ENCODE measurements at places on chromosomes 5 and 9.
A peak's percentile ranks its signal among the peaks of the same experiment; 100 is the strongest.

GRCh38 chr5:150162142-150162513 lies 4.5 kb upstream of the CDX1 start:
- no peak for DNase-seq

DNA sequence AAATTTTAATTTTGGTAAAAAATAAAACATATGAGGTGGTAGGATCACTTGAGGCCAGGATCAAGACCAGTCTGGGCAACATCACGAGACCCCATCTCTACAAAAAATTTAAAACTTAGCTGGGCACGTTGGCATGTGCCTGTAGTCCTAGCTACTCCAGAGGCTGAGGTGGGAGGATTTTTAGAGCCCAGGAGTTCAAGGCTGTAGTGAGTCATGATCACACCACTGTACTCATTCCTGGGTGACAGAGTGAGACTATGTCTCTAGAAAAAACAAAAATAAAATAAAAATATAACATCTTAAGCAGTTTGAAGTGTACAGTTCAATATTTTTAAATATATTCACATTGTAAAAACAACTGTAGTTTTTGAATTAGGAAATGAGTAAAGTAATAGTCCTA lies 108.3 kb downstream of the SMIM15 start:
- DNase-seq = no peak

GRCh38 chr9:87389936-87390335 lies 107.7 kb upstream of the DAPK1 start:
- DNase-seq = no peak

- DNase-seq = no peak
Measured at GRCh38 chr5:143101121-143101520, 302.4 kb downstream of the NR3C1 start.

DNA sequence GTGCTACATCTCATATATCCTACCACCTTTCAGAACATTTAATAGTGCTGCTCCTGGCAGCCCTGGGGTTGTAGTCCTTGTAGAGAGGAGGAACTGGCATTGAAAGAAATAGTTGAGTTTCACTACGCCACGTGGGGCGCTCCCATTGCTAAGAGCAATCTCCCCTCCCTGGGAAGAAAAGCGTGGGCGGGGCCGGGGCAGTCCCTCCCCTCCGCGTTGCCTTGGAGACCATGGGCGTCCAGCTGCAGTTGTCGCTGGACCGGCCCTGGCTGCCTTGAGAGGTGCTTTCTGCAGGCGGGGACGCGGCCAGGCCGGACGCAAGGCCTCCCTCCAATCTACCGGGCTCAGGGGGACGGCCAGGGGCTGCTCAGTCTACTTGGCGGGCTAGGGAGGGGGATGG lies 368 bp upstream of the CCDC180 start:
- peak; percentile 81 for DNase-seq

GRCh38 chr9:27701016-27701415 lies 127.7 kb upstream of the C9orf72 start:
- no peak for DNase-seq

DNA sequence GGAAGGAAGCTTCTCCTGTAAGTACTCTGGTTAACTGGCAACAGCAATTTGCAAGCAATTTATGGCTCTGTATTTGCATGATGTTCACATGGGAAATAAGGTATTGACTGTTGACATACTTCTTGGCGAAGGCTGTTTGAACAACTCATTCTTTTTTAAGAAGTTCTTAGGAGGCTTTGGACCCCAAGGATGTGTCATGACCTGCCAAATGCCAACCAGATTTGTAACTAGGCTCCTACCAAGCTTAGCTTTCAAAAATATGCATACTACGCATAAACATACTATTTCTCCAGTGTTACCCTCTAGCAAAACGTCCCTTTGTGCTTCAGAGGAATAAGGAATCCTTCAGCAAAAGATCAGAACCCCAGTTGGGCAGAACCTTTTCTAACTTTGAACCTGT lies 165.2 kb upstream of the MSX2 start:
- DNase-seq = no peak

DNA sequence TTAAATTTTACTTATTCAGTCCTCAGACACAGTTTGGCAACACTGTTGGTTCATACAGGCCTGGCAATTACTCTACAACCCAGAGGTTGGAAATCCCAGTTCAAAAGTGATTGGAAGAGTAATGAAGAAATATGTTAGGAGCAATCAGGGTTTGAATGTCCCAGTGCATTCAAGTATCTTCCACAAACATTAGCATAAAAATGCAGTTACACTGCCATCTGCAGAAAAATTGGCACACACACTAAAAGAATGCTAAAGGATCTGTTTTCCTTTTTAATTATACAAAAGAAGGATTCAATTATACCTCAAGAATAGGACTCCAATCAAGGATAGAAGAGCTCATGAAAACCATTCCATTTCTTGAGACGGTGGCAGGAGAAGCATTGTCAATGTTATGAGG lies 130.2 kb downstream of the DNAH5 start:
- DNase-seq = no peak

GRCh38 chr9:107999011-107999410 lies 509.4 kb upstream of the KLF4 start:
- no peak for DNase-seq

DNA sequence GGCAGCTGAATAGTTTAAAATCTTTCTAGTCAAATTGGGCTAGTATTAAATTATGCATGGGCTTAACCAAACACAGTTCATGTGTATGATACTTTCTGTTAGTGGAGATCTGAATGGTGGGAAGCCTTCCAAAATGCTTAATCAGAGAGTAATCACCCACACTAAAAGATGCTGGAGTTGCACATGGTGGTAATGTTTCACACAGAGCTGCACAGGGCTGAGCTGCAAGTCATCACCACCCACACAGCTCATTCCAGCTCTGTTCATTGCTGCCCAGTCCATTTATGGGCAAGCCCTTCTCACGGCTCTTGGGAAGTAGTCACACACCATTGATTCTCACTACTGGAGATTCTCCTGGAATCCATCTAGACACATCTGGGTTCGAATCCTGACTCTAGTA lies 351.5 kb upstream of the KCNN2 start:
- no peak for DNase-seq

- peak; percentile 80 for DNase-seq
Measured at GRCh38 chr9:114779352-114779845, 26.4 kb downstream of the TNFSF15 start.

DNA sequence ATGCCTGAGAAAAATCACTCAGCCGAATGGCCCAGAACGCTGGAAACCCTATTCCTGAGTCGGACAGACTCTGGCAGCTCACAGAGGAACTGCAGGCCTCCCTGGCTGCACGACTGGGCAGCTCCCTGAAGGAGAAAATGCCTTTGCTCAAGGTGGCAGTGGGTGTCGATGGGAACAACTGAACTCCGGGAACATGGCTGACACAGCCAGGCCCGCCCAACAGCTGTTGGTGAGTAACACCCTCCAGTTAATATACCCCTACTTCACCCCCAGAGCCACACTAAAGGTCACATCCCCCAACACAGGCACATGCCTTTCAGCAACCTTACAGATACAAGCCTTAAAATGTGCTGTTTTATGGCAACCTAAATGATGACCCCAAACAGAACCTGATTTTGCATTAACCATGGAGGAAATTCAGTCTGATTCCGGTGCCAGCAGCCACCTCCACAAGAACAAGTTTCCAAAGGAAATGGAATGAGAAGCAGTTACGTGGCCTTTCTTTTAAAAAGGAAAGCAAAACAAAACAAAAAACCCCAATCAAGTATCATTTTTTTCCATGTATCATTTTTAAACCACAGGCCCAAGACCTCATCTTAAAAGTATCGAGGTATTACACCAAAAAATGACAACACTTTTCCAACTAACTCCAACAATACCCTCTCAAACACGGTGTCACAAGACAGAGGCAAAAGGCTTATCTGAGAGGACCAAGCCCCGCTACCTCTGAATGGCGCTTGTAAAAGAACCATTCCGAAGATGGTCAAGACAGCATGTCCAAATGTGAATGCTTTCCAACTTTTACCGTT lies 3.1 kb downstream of the KLF9 start:
- peak; percentile 75 for DNase-seq

GRCh38 chr5:139492700-139493192 lies 10.2 kb upstream of the STING1 start:
- no peak for DNase-seq

DNA sequence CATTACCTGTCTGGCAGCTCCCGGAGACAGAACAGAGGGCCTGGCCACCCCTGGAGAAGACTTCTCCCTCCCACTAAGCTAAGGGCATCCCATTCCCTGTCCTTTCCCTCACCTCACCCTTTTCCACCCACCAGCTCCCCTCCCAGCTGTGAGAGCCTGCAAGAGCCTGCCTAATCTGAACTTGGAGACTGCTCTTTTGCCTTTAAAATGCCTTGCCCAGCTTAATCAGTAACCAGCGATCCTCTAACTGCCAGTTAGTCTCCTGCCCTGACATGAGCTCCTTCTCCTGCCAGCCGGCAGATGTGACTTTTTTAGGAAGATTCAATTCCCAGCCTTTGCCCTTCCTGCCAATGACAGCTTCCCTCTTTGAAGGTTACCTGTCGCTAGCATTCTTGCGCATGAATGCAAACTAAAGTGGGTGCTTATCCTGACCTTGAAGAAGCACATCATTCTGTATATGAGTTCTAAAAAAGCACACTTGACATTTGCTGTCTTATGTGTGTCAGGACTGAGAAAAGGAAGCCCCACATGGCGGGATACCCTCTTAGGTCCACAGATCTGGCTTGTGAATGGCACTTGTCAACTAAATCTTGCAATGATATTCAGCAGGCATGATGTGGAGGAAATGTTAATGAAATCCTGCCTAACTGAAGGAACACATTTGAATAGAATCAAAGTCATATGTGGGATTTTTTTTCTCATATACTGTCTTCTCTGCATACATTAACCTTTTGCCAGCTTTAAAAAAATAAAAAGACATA lies 411.2 kb upstream of the SLC30A5 start:
- DNase-seq = no peak

GRCh38 chr5:73701566-73701965 lies 75.6 kb downstream of the ARHGEF28 start:
- no peak for DNase-seq

DNA sequence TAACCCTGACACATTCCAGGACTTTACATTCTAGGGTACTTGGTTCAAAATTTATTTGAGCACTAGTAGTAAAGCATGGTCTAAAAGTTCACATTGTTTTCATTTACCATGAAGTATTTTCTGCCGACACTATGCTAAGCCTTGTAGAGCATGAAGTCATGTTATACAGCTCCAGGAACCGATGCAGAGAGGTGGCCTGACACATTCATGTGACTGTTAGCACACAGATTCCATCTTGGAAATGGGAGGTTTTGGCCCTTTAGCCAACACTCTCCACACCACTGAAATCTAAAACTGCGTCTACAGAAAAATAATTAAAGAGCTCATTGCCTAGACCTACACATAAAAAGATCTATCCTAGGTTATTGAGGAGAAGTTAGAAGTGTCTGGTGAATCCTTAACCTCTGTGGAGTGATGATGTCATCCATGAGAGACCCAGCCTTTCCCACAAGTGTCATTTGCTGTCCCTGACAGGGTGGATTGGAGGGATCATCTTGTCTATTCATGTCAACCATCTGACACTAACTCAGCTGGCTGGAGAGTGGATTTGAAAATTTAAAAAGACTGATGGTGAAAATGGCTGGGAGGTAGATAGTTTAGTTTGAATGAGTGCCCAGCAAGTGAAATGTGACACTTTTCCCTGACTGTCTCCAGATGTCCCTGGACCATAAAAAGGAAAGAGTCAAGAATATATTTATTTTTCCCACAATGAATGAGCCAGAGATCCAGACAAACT lies 1.3 kb downstream of the RANBP3L start:
- DNase-seq = no peak

DNA sequence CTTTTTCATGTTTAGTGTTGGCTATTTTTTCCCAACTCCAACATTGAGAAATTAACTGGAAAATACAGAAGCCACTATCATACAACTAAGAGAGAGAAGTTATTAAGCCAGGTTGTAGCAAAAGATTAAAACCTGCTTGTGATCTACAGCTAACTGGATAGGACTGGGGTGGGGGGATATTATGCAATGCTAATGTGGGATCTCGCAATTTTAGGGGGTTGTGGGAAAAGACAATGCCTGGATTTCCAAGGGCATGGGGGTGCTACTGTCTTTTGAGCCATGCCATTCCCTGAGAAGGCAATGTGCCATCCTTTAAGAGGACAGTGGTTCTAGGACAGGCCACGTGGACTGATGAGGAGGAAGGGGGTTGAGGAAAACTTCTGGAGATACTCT lies 46.5 kb downstream of the MARCHF3 start:
- no peak for DNase-seq

DNA sequence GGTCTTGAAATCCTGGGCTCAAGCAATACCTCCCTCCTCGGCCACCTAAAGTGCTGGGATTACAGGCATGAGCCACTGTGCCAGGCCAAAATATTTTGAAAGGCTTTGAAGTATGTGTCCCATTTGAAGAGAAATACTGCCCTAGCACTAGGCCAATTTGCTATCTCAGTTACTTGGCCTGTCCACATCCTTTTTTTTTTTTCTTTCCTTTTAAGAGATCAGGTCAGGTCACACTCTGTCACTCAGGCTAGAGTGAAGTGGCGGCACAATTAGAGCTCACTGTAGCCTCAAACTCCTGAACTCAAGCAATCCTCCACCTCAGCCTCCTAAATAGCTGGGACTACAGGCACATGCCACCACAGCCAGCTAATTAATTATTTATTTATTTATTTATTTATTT lies 84.2 kb downstream of the NR6A1 start:
- DNase-seq = no peak

GRCh38 chr9:124423155-124423554 lies 7.9 kb upstream of the PSMB7 start:
- DNase-seq = no peak

- no peak for DNase-seq
Measured at GRCh38 chr5:53671447-53671846, 111.0 kb downstream of the NDUFS4 start.

DNA sequence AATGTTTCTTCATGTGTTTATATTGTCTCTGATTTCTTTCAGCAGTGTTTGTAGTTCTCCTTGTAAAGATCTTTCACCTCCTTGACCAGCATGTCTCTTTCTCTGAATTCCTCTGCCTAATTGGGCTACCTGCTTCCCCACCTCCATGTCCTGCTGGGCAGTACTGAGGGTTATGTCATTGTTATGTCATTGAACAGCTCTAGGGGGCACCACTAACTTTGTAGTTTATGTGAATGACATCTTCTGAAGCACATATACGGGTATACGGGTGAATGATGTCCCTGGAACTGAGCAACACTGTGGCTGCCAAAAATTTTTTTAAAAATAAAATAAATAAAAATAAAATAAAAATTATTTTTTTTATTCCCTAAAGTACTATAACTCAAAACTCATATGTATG lies 16.9 kb upstream of the SNCAIP start:
- DNase-seq = no peak

DNA sequence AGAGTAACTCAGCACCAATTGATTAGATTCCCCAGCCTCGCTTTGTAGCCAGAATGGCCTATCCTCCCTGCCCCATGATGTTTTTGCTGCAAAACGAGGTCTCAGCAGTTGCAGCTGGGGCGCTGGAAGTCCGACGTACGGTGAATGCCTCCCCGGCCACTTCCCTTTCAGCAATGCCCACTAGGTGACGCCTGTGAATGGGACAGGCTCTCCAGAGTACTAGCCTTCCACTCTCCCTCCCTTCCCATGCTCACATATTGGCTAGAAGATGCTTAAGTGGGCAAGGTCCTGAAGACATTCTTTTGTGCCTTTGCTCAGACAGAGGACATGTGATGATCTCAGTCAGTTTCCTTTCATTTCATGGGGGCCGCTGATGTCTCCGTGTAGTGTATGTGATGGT lies 50.8 kb downstream of the DMRT2 start:
- DNase-seq = peak; percentile 45
